ENCODE measurements at places on chromosomes 4 and X.

- no peak for DNase-seq
Measured at GRCh38 chrX:20517565-20517964, 250.9 kb upstream of the RPS6KA3 start.

DNA sequence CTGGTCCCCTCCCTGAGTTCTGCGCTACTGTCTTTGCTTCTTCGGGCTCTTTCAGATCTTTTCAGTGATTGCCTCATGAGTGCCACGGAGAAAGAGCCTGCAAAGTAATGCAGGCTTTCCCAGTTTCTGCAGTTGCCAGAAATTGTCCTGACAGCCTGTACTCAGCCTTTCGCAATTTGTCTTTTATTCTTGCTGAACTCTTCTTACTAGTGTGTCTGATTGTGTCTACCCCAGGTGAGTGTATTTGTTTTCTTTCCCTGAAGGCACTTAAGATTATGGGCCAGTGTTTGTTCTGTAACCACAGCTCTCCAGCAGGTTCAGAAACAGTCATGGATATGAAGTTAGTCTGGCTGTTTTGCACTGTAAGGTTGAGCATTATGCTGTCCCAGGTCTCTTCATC lies 47.1 kb downstream of the FAM193A start:
- peak; percentile 66 for DNase-seq

DNA sequence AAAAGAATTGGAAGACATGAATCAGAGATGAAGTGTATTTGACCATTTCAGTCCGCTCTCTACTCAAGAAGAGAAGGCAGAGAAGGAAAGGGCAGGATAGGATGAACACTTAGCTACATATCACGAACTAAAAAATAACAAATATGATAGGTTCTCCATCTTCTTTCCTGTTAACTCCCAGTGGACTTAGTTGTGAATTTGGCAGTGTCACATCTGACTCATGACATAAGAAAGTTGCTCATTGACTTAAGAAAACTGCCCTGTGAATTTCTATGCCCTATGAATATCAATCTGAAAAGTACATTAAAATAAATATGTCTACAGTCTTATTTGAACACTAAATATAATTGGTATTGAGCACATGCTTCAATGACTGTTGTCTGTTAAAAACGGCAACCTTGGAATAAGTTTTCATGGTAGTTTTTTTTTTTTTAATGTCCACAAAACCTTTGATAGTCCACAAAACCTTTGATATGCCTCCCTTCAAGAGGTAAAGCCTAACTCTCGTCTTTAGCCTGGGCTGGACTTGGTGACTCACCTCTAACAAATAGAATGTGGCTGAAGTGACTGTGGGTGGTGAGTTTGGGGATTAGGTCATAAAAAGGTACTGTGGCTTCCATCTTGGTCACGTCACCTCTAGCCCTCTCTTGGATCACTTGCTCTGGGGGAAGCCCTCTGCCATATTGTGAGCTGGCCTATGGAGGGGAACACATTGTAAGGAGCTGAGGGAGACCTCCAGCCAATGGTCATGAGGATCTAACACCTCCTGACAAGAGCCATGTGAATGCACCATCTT lies 184.7 kb upstream of the S100G start:
- DNase-seq = no peak

DNA sequence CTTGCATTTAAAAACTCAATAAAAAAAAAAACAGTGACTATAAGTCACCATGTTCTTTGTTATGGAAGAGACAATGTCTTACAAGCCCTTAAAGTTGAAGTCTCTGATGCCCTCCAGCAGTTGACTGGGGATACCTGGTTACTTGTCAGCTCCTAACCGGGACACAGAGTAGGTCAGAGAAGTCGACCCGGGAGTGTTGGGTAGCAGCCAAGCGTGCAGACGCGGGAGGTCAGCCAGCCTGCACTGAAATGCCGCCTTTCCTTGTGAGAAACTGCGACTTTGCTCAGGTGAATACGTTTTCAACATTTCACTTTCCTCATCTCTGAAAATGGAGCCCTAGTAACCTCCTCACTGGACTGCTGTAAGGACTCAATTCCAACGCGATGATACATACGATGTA lies 81.8 kb downstream of the F11 start:
- DNase-seq = no peak

DNA sequence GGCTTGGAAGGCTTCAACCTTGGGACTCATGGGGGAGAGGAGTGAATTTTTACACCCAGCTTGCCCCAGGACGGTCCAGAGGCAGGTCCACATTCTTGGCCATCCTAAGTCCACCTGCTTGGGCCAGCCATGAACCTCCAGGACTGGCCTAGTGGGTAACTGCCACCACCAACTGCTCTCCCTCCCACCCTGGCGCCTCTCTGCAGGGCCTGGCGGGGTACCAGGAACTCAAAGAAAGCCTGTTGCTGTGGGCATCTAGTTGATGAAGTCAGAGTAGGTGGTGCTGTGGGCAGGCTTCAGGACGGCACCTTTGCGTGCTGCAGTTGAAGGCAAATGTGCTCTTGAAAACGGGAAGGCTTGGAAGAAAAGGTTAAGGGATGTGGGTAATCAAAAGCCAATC lies 12.0 kb downstream of the BCOR start:
- DNase-seq = no peak

DNA sequence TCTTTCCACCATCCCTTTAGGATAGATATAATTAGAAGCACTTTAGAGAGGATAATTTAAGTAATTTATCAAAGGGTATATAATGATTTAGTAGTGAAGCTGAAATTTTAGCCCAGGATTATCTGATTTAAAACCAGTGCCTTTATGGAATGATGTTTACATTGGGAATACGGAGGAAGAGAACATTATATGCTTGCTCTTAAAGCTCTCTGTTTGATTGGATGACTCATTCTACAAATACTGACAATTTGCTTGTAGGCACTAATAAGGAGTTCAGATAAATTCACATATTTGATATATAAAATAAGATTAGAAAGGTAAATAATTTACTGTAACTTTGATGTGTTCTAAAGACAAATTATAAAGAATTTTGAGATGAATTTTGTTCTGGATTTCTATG lies 84.7 kb downstream of the SH3BGRL start:
- DNase-seq = no peak

- no peak for DNase-seq
Measured at GRCh38 chrX:21847342-21847741, 7.9 kb downstream of the MBTPS2 start.

GRCh38 chrX:152913910-152914309 lies 16.0 kb downstream of the ZNF185 start:
- no peak for DNase-seq

DNA sequence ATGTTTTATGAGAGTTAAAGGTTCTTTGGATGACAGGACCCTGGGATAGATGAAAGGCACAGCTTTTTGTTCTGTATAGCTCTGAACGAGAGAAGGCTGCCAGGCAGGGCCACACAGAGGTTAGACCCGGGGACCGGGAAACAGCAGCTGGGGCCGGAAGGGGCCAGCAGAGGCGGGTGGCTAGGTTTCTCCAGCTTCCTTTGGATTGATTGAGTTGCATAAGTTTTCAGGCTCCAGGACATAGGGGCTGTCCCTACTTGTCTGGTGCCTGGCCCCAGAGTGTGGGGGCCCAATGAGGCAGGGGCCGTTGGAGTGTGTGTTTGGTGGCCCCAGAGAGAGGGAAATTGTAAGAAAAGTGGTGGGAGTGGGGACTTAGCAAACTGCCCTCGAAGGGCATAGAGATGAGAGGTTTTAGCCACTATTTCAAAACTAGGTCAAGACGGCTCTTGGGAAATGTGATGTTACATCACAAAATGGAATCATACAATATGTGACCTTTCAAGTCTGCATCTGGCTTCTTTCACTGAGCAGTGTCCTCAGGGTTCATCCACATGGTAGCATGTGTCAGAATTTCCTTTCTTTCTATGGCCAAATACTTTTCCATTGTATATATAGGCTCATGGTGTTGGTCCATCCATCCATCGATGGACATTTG lies 3.7 kb downstream of the ZFP92 start:
- DNase-seq = no peak

DNA sequence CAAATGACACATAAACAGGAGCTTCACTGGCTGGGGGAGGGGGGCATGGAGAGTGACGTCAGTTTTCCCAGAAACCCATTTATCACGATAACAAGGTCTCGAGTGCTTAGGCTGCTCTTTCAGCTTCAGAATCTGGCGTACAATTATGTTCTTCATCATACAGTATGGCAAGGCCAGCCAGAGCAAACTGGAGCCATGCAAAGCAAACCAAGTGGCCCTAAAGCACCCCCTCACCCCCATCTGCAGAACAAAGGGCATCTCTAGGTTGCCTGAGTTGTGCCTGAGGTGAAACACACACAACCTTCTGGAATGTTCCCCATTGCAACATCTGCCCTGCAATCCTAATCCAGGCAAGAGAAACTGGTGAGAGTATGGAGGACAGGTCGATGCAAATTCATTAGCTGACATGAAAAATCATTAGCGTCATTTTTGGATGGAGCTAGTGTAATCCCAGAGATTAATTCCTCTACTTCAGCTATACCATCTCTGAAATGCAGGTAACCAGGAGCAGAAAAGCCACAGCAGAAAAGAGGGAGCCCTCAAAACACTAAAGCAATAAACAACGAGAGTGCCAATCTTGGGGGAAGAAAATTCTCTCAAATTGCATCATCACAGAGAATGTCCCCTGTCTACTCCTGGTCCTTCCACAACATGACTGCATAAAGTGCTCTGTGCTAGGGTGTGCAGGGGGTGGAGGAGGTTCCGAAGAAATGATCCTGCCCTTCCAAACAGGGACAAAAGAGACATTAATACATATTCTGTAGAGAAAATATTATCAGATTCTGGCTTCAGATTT lies 1.8 kb downstream of the SEPTIN6 start:
- no peak for DNase-seq

DNA sequence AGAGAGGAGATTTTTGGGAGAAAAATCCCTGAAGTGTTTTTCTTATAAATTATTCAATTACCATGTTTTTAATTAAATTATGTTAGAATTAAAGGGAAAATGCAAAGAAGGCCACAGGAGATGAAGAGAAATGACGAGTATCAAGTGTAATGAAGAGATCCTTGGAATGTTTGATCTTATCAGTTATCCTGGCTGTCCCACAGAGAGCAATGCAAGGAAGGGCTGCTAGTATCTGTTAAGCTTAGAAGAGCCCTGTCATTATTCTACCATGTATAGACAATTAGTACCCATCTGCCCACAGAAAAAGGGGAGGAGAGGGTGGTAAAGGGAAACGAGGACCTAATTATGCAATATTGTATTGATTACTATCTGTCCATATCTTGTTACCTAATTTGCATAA lies 257.1 kb downstream of the BANK1 start:
- no peak for DNase-seq

DNA sequence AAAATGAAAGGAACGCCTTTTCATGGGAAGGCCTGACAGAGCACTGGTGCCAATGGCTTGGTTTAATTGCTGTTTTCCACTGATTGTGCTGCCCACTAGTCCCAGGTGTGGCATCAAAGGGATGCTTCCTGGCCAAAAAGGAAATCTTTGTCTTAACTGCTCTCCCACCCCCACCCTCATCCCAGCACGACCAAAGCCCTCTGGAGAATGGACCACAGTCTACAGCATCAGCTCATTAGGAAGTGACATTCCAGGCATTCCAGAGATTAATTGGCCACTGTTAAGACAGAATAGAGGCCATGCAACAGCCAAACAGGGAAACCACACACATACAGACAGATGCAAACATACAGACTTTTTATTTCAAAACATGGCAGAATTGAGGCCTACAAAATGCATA lies 143.2 kb downstream of the LHFPL1 start:
- DNase-seq = no peak

DNA sequence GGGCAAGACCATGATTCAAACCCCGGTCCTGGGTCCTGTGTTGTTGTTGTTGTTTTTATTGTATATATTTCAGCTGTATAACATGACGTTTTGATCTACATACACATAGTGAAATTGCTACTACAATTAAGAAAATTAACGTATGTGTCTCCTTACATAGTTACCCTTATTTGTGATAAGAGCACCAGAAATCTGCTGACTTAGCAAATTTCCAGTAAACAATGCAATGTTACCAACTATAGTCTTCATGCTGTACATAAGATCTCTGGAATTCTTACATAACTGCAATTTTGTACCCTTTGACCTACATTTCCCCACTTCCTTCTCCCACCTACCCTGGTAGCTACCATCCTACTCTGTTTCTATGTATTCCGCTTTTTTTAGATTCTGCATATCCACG lies 75.8 kb upstream of the MAGEB10 start:
- DNase-seq = no peak

GRCh38 chr4:176845636-176846035 lies 52.9 kb upstream of the VEGFC start:
- DNase-seq = no peak

- DNase-seq = peak; percentile 16
Measured at GRCh38 chrX:54182194-54182863, 725 bp downstream of the FAM120C start.

DNA sequence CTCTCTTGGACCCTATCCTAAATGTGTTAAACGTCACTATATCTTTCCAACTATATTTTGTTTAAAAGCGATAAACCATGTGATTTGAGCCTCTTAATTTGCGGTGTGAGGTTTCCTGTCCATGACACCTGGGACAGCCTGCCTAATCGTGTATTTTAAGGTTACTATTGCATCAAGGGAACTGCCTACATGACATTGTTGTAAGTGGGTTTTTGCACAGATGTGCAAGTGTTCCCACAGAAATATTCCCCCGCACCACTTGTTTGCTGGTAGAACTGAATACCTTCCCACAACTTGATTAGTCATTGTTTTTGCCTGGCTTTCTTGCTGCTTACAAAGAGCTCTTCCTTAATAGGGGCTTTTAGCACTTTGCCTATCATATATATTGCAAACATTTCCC lies 5.1 kb upstream of the FAM184B start:
- DNase-seq = no peak

- DNase-seq = no peak
Measured at GRCh38 chr4:186204103-186204559, 12.8 kb downstream of the CYP4V2 start.

DNA sequence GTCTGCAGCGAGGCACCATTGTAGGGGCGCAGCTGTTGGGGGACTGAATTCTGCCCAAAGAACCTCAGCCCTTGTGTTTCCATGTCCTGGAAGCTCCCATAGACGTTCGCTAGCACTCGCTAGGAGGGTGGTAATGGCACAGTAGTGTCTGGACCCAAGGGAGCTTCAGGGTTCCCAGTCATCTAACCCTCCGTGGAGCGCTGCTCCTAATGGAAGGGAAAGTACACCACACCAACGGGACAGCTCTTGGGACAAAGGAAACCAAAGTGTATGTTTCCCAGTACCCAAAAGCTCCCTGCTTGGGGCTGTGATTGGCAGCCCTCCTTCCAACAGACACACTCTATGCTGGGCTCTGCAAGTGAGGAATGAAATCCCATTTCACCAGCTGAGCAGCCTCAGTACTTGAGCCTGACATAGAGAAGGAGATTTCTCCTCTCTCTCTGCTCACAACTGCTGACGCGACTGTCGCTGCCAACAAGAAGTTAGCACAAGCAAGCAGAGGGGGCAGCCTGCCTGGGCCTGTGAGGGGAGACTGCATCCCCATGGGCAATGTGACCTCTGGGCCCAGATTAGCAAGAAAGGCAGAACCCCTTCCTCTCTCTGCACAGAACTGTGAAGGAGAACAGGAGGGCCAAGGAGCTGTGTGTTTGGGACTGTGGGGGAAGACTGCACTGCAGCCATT lies 67.6 kb upstream of the SMARCAD1 start:
- DNase-seq = no peak
